ENCODE measurements at places on chromosomes 12 and 14.

GRCh38 chr12:132145334-132145733 is 1.1 kb downstream of the NOC4L start:
- DNase-seq, result no peak

- DNase-seq, result no peak
Observed at GRCh38 chr14:24875203-24875838, 174.6 kb downstream of the STXBP6 start.

- no peak for DNase-seq
Observed at GRCh38 chr12:19643635-19644034, 204.3 kb downstream of the AEBP2 start.

GRCh38 chr14:76778546-76779215 is 17.4 kb downstream of the VASH1 start:
- DNase-seq, result no peak
